ENCODE measurements at places on chromosomes 11 and 22.

- DNase-seq: no peak
These were observed 39.8 kb downstream of the GAB2 start for GRCh38 chr11:78377625-78378418.

- peak; percentile 58 for DNase-seq
These were observed at the start of gene PLCB3 for GRCh38 chr11:64251016-64251752. PLCB3 (plus strand) TSS chr11:64251530; CDS start chr11:64251650, 120 bp downstream.

DNA sequence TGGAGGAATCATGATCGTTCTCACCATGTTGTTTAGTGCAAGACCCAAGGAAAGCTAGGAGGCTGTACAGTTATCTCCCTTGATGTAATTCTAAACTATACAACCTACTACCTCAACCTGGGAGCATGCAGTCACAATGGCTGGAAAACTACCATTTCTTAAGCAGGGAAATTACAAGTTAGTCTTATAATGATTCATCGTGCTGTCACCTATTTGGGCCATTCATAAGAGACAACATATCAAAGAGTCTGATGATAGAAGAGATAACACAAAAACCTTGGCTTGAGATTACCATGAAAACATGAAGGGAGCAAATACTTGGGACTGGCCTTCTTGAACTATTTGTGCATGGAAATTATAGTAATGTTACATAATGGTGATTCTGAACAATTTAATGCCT is 30.5 kb upstream of the BLID start:
- no peak for DNase-seq

GRCh38 chr22:43879901-43880540 is 11.8 kb downstream of the PNPLA5 start:
- DNase-seq: no peak

DNA sequence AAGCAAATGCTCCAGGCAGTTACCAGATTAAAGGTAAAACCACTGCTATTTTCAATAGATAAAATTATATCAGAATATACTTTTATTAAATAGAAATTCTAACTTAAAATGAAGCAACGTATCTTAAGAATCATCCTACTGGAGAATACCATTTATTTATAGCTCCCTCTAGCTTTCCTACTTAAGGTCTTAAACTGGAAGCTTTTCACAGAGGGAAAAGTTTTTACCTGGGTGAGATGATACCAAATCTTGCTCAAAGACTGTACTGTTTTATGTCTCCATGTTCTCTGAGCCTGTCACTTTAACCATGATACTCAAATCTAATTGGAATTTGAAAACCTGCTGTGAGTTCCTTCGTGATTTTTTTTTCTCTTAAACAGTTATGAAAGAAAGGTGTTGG is 291.8 kb downstream of the AASDHPPT start:
- DNase-seq: no peak

- DNase-seq: peak; percentile 17
These were observed 2.2 kb downstream of the CPT1B start for GRCh38 chr22:50576070-50576469.

DNA sequence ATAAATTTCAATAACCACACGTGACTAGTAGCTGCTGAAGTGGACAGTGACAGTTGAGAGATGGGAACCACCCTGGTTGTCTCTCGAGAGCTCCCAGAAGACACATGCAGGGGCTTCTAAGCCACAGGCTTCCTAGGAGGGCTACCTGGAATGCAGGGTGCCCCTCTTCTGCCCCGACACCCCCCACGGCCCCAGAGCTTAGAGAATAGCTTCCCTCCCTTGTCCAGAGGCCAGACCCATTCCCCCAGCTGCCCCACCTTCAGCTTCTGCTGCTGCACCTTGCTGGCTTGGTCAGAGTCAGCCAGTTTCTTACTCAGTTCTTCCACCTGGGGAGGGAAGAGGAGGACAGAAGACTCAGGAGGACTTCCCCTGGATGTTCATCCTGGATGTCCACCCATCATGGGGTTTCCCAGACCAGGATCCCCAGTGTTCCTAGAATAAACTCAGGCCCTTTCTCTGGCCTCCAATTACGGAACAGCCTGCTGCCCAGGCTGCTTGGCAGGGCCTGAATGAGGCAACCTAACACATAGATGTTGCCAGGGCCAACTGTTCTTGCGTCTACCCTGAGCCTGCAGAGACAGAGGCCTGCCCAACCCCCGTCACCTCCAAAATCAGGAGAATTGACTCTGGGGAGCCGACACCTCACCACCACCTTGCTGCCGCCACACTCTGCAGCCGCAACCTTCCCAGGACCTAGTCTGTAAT is 12.0 kb downstream of the IL18BP start:
- no peak for DNase-seq

DNA sequence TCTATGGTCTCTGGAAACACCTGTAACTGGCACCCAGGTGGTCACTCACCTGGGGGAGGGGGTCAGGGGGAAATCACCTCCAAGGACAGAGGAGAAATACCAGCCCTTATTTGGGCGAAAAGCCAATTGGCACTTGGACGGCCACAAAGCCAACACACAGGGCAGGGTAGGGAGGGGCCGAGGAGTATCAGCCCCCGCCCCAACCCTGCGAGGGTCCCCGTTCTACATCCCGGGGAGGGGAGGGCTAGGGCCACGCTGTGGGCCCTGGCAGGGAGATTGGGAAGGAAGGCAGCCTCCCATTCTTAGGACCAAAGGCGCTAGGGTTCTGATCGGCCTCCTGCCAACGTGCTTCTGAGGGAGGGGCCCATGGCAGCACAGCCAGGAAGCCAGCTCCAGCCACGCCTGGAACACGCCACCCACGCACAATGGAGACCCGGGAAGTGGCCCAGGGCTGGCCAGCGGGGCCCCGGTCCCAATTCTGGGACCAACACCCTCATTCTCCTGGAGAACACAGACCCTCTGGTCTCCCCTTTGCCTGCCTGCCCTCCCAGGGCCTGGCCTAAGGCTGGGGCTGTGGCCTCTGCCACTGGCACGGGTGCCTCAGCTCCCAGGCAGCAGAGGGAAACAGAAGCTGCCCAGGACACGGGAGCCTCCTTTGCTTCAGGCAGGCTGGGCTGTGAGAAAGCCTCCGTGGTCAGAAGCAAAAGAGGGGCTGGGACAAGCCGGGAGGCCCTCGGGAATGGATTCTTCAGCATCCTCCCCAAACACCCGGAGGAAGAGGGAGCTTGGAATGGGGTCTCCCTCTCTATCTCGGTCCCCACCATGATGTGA is 7.4 kb downstream of the CBX6 start:
- DNase-seq: no peak

GRCh38 chr22:44483878-44484277 is 14.2 kb downstream of the RTL6 start:
- no peak for DNase-seq

DNA sequence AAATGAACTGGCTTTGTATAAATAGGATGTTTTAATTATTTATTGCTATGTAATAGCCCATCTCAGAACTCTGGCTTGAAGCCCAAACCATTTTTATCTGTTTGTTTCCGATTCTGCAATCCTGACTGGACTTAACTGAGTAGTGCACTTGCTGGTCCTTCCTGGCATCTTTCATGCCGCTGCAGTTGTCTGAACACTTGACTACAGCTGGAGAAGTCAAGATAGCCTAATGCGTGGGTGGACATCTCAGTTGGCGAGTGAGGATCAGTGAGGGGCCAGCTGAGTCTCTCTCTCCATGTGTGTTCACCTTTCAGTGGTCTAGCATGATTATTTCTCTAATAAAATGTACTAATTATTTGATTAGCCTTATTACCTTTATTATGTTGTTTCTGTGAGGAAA is 105.8 kb downstream of the PRMT3 start:
- no peak for DNase-seq

- no peak for DNase-seq
These were observed 1984.7 kb upstream of the RAG2 start for GRCh38 chr11:38582756-38583155.

- no peak for DNase-seq
These were observed 44.9 kb downstream of the IGLL5 start for GRCh38 chr22:22932512-22932941.

DNA sequence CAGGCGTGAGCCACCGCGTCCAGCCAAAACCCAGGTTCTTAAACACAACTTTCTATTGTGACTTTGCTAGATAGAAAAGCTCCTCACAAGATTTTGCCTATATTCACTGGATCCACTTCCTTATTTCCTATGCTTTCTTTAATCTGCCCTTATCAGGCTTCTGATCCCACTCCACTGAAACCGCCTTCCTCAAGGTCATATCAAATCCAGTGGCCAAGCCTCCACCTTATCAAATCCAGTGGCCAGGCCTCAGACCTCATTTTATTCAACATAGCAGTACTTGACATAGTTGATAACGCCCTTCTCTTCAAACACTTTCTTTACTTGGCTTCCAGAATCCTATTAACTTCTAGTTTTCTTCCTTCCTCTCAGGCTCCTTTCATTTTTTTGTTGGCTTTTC is 29.5 kb downstream of the DIXDC1 start:
- no peak for DNase-seq

GRCh38 chr11:65695459-65696241 is 16.4 kb upstream of the KAT5 start:
- no peak for DNase-seq

DNA sequence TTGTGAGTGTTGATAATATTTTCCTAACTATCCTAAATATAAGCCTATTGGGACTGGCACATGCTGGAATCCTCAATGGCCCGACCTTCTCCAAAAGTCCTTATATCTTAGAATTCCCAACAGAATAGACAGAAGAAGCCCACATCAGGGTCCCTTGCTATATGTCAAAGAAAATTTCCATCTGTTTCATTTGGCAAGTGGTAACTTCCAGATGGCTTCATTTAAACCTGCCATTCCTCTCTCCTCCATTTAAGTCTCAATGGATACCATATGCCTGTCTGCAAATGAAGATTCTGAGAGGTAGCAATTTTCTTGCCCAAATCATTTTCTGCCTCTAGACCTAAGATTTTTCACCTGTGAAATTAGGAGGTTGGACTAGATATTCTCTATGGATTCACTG is 73.1 kb upstream of the KCNA4 start:
- DNase-seq: no peak

GRCh38 chr11:11512090-11512489 is 109.7 kb downstream of the GALNT18 start:
- DNase-seq: no peak

All from NCI-H1930 (cell line).